ENCODE measurements at places on chromosomes 11 and 22.

DNA sequence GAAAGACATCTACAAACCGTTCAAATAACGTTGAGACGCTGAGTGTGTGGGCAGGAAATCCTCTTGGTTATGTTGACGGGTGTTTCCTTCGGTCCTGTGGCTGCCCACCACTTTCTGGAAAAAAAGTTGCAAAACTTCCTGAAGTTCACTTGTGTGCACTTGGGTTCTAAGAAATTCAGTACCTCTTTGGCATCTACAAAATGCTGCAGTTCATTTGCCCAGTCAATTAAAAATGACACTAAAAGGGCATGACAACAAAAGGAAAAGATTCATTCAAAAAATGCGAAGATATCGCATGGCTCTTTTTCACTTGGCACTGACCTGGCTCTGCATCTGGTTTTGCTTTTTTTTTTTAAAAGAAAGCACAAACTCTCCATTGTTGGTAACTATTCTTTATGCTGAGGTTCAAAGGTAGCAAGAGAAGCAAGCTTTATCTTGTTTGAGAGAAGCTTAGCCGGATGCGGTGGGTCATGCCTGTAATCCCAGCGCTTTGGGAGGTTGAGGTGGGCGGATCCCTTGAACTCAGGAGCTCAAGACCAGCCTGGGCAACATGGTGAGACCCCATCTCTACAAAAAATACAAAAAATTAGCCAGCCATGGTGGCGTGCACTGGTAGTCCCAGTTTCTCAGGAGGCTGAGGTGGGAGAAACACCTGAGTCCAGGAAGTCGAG is 10.6 kb upstream of the XBP1 start:
- H3K27ac ChIP-seq = peak overlapping the region; percentile 61
- DNase-seq = no peak
- H3K4me1 ChIP-seq = peaks cover 71% of the 10 kb centered on the region

DNA sequence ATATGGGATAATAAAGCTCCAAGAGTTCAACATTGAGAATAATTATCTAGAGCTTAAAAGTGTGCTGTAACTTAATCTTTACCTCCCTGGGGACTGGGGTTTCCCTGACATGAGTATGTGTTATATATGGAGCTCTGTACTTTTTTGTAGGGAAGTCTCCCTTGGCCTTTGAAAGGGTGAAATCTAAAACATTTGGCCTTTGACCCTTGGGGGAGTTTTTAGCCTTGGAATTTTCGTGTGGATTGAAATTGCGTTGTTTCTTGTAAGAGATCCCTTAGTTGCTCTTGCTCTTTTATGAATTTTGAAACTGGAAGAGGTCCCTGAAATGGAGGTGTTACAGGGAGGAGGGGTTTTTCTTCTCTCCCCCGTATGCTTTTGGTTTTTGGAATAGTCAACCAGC is 450.0 kb downstream of the NELL1 start:
- H3K4me1 ChIP-seq = no peaks in the 10 kb centered on the region
- no peaks in the 10 kb centered on the region for H3K27me3 ChIP-seq
- no peak overlapping the region for H3K4me3 ChIP-seq
- no peaks in the 10 kb centered on the region for H3K36me3 ChIP-seq

GRCh38 chr11:3340025-3340424 is 38.9 kb downstream of the ZNF195 start:
- no peaks in the 10 kb centered on the region for H3K4me1 ChIP-seq
- H3K27me3 ChIP-seq = peaks cover 26% of the 10 kb centered on the region
- no peak overlapping the region for H3K27ac ChIP-seq
- H3K4me3 ChIP-seq = no peak overlapping the region
- no peak for DNase-seq

DNA sequence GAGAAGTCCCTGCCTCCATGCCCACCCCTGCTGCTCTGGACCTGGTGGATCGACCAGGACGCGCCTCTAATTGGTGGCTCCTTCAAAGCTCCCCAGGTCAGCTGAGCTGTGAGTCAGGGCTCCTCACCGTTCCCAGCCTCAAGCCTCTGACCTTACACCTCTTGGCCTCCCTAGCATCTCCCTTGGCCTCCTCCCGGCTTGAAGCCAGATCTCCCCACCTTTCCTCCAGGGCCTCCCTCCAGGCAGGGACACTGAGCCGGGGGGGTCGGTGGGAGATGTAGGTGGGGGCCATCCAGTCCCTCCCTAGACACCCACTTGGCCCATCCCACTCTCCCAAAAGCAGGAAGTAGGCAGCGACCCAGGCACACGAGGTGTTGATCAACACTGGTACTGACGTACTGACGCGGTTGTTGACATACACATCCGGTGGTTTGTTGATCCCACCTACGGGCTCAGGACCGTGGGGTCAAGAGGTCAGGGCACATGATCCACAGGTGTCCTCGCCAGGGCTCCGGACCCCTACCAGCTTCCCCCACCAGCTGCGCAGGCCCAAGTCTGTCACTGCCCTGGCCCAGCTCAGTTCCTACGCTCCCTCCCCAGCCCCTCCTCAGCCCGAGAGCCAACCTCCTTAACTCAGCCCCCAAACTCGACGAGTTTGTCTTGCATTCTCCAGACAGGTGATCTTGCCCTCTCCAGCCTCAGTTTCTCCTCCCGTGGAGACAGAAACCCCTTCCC is 802 bp downstream of the ATG2A start:
- H3K27ac ChIP-seq = peak overlapping the region; percentile 71
- H3K36me3 ChIP-seq = peaks cover 31% of the 10 kb centered on the region
- no peaks in the 10 kb centered on the region for H3K27me3 ChIP-seq
- peak overlapping the region; percentile 93 for H3K4me3 ChIP-seq
- H3K4me1 ChIP-seq = peaks cover 5% of the 10 kb centered on the region

DNA sequence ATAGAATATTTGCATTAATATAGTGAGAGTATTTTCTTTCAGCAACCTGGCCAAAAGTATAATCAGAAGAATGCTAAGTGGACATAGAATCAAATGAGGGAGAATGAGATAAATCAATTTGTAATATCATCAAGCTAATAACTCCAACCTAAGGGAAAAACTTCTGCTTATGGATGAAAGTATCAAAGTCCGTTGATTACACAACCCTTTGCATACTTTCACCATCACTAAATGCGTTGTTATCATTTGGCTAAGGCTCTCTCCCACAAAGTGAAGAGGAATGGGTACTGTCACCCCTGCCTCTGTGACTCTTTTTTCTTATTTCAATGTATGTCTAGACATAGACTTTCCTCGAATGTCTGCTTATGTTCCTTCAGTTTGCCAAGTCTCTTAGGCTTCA is 16.4 kb upstream of the CASP4 start:
- no peaks in the 10 kb centered on the region for H3K27me3 ChIP-seq
- DNase-seq = no peak
- no peaks in the 10 kb centered on the region for H3K4me1 ChIP-seq
- no peaks in the 10 kb centered on the region for H3K36me3 ChIP-seq
- no peak overlapping the region for H3K27ac ChIP-seq

DNA sequence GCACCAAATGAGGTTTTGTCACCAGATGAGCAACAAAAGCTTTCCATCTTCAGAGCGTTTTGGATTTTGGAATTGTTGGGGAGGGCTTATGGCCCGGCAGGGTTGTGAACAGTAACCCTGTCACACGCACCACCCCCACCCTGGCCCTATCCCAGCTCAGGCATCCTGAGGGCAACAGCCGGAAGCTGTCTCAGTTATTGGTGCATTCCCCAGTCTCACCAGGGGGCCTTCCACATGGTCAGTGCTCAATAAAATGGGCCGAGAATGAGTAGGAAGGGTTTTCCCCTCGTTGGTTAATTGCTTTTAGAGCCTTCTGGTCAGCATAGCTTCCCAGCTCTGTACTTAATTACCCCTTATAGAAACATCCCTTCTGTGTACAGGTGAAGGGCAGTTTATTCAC is 46.0 kb downstream of the LRP5 start:
- H3K36me3 ChIP-seq = no peaks in the 10 kb centered on the region
- H3K27ac ChIP-seq = no peak overlapping the region
- H3K4me1 ChIP-seq = no peaks in the 10 kb centered on the region
- no peak for DNase-seq

DNA sequence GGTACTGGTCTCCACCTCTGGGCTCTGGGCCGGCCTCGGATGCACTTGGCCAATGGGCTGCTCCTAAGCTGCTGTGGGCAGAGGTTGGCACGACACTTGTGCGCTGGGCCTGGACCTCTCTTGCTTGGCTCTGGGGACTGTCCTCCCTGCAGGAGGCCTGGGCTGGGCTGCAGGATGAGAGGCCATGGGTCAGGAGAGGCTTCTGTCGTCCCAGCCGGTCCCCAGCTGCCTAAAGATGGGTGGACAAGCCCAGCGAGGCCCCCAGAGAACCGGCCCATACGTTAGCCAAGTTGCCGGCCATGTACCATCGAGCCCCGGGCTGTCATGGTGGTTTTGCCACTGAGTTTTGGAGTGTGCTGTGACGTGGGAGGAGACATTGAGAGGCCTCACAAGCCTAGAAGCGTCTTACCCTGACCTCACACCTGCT is 1.6 kb upstream of the CCDC188 start:
- no peak overlapping the region for H3K27ac ChIP-seq
- no peak overlapping the region for H3K4me3 ChIP-seq
- H3K27me3 ChIP-seq = peaks cover 35% of the 10 kb centered on the region
- H3K36me3 ChIP-seq = no peaks in the 10 kb centered on the region

- no peak overlapping the region for H3K27ac ChIP-seq
- H3K27me3 ChIP-seq = no peaks in the 10 kb centered on the region
- H3K36me3 ChIP-seq = peaks cover 2% of the 10 kb centered on the region
- no peak overlapping the region for H3K4me3 ChIP-seq
- DNase-seq = no peak
These were observed 44.9 kb downstream of the MACROD1 start for GRCh38 chr11:64120951-64121569.

DNA sequence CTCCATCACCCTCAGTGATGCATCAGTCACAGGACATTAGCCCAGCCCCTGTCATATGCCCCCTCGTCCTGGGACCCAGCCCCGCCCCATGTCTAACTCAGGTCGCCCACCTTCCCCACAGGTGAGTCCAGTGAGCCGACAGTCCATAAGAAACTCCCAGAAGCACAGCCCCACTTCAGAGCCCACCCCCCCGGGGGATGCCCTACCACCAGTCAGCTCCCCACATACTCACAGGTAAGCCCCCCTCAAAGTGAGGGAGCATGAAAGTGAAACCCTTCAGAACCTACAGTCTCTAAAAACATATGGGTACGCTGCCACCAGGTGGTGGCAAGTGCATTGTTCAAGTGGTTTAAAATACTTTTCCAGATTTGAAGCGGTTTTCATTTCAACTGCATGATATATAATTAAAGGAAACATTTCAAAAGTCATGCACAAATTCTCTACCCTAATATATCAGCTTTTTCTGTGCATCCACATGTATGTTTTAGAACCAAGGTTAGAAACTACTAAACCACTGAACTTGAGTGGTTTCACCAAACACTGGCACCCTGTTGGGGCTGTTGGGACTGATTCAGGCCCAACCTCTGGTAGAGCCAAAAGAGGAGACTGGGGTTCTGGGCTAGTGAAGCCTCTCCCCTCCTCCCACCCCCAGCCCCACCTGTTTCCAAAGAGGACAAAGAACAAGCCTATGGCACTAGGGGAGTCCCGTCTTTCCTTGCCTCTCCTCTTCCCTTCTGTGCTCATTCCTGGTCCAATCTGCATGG is 17.3 kb downstream of the EPS8L2 start:
- H3K36me3 ChIP-seq = no peaks in the 10 kb centered on the region
- H3K27me3 ChIP-seq = peaks cover 65% of the 10 kb centered on the region
- peaks cover 13% of the 10 kb centered on the region for H3K4me1 ChIP-seq
- no peak for DNase-seq
- H3K27ac ChIP-seq = no peak overlapping the region

GRCh38 chr22:40426594-40427333 is 56.4 kb downstream of the SGSM3 start:
- no peak overlapping the region for H3K4me3 ChIP-seq
- H3K27me3 ChIP-seq = no peaks in the 10 kb centered on the region
- H3K27ac ChIP-seq = no peak overlapping the region
- peaks cover 5% of the 10 kb centered on the region for H3K4me1 ChIP-seq
- H3K36me3 ChIP-seq = peaks cover 98% of the 10 kb centered on the region

DNA sequence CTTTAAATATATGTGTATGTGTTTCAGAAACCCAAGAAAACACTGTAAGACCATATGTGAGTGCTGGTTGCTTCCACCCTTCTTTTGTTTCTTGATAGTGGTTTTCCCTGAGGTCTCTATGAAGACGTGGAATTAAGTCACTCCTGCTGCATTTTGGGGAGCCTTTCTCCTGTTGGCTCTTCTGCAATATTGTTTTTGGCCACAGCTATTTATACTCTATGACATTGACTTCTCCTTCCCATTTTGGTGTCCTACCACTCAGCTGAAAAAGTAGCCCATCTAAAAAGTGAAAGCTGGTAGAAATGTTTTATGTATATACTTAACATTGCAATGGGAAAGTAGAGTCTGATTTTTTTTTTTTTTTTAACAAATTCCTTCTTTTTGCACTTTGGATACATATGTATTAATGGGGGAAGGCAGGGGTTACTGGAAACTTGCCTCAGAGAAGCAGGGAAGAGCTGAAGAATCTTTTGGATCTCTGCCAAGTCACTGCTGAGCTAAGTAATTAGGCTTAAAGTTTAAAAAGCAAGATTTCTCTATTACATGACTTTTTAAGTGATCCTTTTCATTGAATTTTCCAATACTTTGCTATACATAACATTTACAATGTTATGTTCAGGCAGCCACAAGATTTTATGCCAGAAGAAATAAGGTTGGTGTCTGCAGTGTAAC is 1.8 kb downstream of the TTC17 start:
- peaks cover 15% of the 10 kb centered on the region for H3K4me1 ChIP-seq
- no peak overlapping the region for H3K4me3 ChIP-seq
- DNase-seq = no peak
- H3K27me3 ChIP-seq = no peaks in the 10 kb centered on the region
- H3K36me3 ChIP-seq = no peaks in the 10 kb centered on the region
- H3K27ac ChIP-seq = no peak overlapping the region

All from T-cell (primary cell).